NCI-H1105 treated with DMSO at 0.1 percent for 48 hours (cell line): ENCODE measurements at places on chromosomes 1 and 21.

GRCh38 chr1:92536211-92536979 lies 49.7 kb upstream of the GFI1 start:
- DNase-seq: no peak

- peak; percentile 48 for DNase-seq
Measured at GRCh38 chr1:204080163-204080903, 7.4 kb downstream of the SOX13 start.

GRCh38 chr1:12380326-12381249 lies 150.8 kb downstream of the VPS13D start:
- no peak for DNase-seq

DNA sequence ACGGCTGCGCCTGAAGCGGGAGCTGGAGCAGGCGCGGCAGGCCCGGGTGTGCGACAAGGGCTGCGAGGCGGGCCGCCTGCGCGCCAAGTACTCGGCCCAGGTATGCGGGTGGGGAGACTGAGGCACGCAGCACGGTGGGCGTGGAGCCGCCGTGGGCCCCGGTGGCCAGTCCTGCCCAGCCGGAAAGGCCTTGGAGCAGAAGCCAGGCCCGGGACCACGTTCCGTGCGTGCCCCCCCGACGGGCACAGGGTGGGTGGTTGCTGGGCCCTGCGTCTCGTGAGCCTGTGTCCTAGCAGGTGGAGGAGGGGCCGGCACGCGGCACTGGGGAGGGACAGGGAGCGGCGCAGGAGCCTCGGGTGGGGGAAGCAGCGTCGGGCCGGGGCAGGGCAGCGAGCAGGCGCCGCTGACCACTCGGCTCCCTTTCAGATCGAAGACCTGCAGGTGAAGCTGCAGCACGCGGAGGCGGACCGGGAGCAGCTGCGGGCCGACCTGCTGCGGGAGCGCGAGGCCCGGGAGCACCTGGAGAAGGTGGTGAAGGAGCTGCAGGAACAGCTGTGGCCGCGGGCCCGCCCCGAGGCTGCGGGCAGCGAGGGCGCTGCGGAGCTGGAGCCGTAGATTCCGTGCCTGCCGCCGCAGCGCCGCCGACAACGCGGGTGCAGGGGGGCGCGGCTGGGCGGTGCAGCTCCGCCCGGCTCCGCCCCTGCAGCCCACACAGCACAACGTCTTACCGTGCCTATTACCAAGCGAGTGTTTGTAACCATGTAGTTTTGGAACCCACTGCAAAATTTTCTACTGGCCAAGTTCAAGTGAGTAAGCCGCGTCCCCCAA lies 78.2 kb downstream of the SKI start:
- DNase-seq: no peak

DNA sequence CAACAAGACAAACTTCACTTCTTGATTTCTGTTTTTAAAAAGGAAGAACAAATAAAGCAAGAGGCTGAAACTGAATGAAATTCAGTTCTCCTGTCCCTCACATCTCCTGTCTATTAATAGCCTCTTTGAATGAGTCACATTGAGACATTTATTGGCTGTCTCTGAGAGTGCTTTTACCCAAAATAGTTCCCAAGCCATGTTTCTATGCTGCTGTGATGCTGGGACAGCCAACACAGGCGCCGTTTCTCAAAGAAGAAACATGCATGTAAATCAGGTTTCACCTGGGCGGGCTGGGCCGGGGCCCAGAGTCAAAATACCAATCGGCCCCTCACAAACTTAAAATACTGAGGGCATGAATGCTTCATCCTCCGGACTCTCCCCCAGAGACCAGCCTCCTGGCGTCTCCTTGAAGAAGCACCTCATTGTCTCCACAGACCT lies 105.2 kb downstream of the EDEM3 start:
- DNase-seq: no peak

- peak; percentile 91 for DNase-seq
Measured at GRCh38 chr1:41222496-41222895, 19.6 kb downstream of the SCMH1 start.
